Right renal pelvis (tissue), 4 donors: ENCODE measurements at places on chromosomes 12 and 14.
A peak's percentile ranks its signal among the peaks of the same experiment; 100 is the strongest.

GRCh38 chr12:107126796-107127481 lies 33.6 kb upstream of the CRY1 start:
- no peak for DNase-seq

DNA sequence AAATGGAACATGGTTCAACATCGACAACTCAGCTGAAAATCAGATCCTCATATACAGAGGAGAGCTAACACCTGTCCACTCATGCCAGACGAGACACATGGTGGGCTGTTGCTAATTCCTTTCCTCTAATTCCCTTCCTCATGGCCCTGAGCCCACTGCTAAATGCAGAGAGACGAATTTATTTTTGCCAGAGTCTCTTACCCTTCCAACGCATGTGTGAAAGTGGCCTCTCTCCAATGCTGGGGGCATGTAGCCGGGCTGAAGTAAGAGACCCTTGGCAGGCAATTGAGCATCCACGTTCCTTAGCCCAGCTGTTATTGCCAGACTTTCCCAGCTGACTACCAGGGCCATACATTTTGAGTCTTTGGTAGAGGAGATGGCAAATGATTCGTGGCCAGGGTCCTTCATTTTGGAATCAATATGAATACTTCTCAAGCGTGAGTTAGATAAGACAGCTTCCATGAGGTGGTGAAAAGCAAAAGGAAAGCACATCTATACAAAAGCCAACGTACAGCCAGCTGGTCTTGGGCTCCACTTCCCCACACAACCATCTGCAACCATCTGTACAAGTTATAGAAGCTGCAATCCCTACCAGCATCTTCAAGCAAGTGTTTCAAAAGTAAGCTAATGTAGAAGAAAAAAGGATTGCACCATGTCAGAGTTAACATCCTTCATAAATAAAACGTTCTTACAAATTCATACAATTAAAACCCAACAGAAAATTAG lies 28.6 kb downstream of the CORO1C start:
- no peak for DNase-seq

GRCh38 chr12:47020211-47020821 lies 59.1 kb upstream of the PCED1B start:
- no peak for DNase-seq

DNA sequence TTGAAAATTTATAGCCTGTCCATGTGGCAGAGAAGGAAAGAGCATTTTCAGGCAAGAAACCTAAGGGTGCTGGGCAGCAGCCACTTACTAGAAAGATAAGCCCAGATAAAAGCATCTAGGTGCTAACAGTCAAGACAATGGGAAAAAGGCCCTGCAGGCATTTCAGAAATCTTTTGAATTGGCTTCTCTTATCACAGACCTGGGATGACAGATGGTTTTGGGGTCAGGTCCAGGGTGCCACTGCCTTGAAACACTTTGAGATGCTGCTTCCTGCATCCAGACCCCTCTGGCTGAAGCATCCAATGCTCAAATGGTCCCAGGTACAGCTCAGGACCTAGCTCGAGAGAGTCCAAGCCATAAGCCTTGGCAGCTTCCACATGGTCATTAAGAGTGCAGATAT lies 466.5 kb downstream of the FSCB start:
- no peak for DNase-seq

- DNase-seq, result no peak
Observed at GRCh38 chr14:94405486-94405885, 17.1 kb upstream of the SERPINA1 start.

- DNase-seq, result no peak
Observed at GRCh38 chr12:116707751-116708150, 30.1 kb downstream of the SPRING1 start.

GRCh38 chr12:89559753-89560152 lies 33.9 kb upstream of the POC1B start:
- no peak for DNase-seq

GRCh38 chr12:6613776-6614512 lies 6.8 kb upstream of the CHD4 start:
- peak; percentile 84 for DNase-seq

GRCh38 chr12:104615048-104615561 lies 158.4 kb downstream of the CHST11 start:
- no peak for DNase-seq

DNA sequence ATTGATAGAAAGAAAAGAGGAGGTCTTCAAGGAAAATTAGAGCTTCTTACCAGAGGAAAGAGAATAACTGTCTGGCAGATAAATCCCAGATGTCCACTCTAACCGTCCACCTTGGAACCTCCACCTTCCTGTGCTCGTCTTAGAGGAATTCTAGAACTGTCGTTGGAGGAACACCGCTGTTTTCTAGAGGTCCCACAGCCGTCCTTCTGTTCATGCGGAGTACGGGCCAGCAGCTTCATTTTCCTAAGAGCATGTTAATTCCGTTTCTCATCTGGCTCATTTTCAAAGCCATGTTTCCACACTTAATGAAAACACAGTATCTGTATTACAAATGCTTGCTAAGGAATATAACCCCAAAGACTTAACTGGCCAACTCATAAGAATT lies 107.9 kb upstream of the ESRRB start:
- DNase-seq, result no peak

GRCh38 chr12:131536337-131536736 lies 174.6 kb upstream of the SFSWAP start:
- DNase-seq, result no peak
